KBM-7 (cell line): ENCODE measurements at places on chromosomes 5 and 9.

GRCh38 chr9:134476272-134476941 is 150.2 kb downstream of the RXRA start:
- DNase-seq = no peak

DNA sequence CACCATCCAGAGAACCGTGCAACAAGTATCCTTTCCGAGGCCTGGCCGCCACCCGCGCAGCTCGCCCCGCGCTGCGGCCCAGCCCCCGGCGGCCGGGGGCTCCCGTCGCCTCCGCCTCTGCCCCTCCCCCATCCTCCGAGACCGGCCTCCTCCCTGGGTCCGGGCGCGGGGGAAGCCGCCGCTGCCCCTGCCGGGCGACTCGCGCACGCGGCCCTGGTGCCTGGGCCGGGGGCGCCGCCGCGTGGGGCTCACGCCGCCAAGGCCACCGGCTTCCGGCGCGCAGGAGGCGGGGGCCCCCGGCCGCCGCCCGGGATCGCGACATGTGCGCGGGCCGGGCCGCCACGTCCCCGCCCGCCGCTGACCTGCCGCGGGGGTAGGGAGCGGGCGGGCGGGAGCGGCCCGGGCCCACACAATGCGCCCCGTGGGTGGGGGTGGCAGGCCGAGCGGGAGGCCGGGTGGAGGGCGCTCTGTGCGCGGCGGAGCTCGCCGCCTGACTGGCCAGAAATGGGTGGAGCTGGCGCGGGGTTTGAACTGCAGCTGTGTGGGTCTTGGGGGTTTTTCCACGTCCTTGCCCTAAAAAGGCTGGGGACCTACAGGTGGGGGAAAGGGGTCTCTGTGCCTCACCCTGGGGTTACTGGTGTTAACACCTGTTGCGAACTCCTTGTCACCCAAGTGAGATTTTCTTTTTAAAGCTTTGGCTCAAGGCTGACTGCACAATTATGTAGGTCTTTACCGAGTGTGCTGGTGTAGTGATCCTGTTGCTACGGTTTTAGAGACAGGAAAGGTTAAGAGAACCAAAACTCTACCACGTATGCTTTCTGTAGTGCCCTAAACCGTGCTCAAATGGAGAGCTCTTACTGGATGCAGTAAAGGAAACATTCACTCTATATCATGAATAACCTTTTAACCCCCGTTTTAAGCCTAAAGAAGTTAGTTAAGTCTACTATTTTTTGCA is 32.3 kb downstream of the TNPO1 start:
- DNase-seq = peak; percentile 59

GRCh38 chr9:96022445-96023051 is 147.1 kb downstream of the ERCC6L2 start:
- DNase-seq = peak; percentile 72

GRCh38 chr9:4207123-4207875 is 92.6 kb downstream of the GLIS3 start:
- no peak for DNase-seq

GRCh38 chr5:52520171-52520570 is 267.5 kb upstream of the ITGA1 start:
- no peak for DNase-seq
